ENCODE measurements at places on chromosomes 13 and 19.

DNA sequence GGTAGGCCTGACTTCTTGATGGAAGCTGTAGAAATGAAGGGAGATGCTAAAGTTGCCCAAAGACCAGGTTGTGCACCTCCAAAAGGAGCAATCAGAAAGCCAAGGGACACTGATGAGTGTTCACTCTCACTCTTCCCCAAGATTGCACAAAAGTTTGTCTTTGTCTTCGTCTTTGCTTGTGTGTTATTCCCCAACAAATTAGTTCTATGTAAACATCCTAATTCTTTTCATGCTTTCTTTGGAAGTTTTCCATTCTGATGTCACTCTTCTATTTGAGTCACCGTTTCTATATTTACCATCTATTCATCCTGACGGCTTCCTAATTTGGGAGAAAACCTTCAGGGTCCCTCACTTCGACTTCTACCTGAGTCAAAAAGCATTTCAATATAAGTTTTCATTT is 3.7 kb upstream of the TMEM272 start:
- peak; percentile 26 for DNase-seq

DNA sequence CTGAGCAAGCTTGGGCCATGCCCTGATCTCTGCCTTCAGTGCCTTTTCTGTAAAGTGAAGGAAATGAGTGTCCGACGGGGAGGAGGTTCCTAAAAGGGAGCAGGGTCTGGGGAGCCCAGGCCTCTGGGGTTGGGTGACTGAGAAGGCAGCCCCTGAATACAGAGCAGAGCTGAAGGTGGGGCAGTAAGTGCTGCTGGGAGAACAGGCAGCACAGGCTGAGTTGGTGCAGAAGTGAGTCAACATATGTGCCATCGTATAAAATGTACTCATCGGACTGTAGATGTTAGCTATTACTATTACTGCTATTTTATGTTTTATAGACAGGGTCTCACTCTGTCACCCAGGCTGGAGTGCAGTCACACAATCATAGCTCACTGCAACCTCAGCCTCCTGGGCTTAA is 1.0 kb upstream of the HAMP start:
- DNase-seq = no peak

DNA sequence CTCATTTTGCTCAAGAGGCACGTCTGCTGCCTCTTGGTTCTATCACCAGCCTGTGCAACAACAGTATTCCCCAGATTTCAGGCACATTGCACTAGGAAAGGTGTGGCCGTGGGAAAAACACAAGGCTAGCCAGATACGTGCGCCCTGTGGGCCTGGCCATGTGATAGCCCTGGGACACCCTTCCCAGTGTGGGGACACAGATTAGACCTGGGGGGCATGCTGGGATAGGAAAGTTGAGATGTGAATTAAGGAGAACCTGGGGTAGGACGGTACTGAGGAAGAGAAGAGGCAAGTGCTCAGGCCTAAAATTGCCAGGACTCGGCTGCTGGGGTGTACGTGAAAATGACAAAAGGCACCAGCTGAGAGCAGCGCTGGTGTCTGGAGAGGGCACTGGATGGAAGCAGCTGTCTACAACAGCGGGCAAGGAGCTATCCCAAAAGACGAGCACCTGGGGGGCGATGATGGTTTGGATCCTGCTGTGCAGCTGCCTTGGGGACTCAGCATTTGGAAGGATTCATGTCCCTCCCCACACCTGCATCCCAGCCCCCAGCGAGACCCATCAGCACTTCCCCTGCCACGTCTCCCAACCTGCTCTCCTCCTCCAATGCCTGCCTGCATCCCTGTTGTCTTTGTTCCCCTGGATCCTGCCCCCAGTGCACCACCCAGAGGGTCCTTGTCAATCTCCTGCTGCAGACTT is 54.3 kb downstream of the GGACT start:
- DNase-seq = no peak

- peak; percentile 74 for DNase-seq
Observed at GRCh38 chr13:97976610-97977521, 23.4 kb downstream of the IPO5 start.

GRCh38 chr19:17220207-17220758 is 5.1 kb downstream of the USE1 start:
- peak; percentile 69 for DNase-seq

GRCh38 chr13:48443442-48444208 is 30.7 kb upstream of the LPAR6 start:
- DNase-seq = no peak

GRCh38 chr13:42334329-42334706 is 62.4 kb downstream of the AKAP11 start:
- DNase-seq = no peak

GRCh38 chr19:3194106-3195087 is 8.7 kb downstream of the NCLN start:
- DNase-seq = no peak

DNA sequence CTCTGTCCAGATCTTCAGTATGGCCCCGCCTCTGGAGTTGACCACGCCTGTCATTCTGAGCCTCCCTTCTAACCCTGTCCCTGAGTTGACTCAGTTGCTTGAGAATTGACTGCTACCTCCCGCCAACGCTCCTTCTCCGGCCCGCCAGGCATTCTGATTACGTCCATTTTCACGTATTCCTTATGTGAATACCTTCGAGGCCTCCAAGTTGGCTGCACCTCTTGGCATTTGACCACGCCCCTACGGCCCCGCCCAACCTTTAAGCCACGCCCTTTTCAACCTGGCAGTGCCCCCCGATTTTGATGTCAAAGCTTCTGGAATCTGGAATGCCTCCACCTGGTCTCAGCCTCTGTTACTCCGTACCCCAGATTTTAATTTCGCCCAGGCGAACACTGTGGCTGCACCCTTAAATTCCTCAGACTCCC is 1.7 kb upstream of the EML2 start:
- DNase-seq = no peak

DNA sequence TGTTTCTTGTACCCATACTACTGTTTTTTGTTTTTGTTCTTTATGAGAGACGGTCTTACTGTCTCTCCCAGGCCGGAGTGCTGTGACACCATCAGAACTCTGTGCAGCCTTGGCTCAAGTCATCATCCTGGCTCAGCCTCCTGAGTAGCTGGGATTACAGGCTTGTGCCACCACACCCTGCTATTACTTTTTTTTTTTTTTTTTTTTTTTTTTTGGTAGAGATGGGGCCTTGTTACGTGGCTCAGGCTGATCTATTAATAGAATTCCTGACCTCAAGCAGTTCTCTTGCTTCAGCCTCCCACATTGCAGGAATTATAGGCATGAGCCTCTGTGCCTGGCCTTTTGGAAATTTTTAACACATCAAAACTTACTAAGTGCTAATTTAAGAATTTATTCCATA is 2.9 kb upstream of the ZNF304 start:
- DNase-seq = peak; percentile 29

DNA sequence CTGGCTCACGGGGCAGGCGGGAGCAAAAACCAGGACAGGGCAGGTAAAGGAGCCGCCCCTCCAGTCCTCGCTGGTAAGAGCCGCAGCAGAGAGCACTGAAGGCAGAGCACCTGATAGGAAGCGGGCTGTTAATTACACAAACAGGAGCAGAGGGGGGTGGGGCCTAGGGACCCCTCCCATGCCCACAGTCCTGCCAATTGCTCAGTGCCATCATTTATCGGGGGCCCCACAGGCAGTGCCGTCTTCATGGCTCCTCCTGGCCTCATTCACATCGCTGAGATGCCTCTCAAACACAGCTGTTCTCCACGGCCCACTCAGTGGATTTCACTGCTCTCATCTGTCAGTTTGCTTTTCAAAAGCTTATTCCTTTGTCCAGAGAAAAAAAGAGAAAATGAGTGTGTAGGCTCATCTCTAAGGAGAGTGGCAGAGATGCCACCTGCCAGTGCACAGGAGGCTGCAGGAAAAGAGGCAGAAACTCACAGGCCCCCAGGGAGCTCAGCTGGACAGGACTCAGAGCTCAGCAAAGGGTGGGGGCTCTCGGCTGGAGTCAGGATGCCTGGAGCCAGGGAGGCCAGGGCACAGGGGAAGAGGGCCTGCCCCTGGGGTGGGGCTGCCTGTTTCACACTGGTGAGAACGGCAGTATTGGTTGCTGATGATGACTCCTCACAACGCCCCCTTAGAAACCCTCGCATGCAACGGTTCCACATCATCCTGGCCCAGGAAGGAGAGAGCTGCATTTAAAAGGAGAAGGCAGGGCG is 174.6 kb downstream of the COL4A1 start:
- no peak for DNase-seq

DNA sequence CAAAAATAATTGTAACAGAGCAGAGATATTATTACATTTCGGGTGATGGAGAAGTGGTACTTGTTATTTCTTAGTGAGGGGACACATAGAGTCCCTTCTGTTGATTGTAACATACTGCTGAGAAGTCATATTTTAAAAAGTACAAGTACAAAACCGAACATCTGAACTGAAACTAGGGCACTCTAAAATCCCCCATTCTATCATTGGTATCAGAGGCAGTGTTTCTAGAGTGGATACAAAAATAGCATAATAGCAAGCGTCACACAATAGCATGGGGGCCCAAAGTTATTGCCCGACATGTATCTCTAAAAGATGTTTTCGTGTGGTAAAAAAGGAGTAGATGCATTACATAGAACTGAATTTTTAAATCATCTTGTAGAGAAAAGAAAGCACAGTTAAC is 502.1 kb upstream of the SLC10A2 start:
- DNase-seq = no peak

DNA sequence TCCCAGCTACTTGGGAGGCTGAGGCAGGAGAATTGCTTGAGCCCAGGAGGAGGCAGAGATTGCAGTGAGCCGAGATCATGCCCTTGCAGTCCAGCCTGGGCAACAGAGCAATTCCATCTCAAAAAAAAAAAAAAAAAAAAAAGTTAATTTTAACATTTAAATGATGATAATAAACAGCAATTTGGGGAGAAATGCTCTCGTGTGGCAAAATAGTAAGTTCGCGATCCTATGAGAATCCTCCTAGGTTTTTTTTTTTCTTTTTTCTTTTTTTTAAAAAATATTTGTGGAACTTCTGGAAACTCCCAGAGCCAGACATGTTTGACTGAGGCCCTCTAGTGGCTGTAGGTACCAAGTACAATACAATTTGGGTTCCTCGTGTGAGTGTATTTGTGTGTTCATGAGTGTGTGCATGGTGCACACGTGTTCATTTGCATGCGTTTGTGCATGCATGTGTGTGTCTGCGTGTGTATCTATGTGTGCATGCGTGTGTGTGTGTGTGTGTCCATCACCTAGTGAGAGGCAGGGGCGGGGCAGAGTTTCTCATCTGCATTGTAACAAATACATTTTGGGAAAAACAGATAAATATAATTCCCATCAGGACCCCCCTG is 31.2 kb downstream of the TMPRSS9 start:
- peak; percentile 78 for DNase-seq

DNA sequence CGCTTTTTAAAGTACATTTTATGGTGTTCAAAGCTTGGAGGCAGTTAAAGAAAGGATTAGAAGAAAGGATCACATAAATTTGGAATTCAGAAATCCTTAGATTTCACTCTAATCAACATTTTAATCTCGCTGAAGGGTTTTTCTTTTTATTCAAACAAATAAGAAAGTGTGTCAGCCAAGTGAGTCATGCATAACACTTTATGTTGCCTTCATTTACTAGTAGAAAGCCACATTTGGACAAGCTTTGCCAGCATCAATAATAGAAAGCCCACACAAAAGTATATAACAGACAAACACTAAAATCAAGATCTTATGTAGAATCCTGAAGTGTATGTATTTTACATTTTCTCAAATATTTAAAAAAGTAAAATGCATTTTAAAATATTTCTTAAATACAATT is 154.9 kb upstream of the TRPC4 start:
- no peak for DNase-seq

DNA sequence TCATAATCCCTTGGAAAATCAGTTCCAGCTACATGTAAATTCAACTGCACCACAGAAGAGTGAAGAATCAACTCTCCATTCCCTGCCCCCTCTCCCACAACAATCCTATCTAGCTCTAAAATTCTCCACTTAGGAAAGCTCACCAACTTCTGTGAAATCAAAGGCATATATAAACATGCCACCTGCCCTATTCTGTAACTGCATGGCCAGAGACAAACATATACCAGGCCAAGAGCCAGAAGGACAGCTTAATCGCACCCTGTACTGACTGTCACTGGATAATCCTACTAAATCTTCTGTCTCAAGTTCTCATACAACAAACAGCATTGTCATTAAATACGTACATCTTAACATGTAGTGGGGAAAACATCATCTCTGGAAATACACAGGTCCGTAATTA is 58.2 kb upstream of the EEF1AKMT1 start:
- DNase-seq = no peak

- peak; percentile 84 for DNase-seq
Observed at GRCh38 chr13:21673789-21674489, 3.1 kb downstream of the FGF9 start.

DNA sequence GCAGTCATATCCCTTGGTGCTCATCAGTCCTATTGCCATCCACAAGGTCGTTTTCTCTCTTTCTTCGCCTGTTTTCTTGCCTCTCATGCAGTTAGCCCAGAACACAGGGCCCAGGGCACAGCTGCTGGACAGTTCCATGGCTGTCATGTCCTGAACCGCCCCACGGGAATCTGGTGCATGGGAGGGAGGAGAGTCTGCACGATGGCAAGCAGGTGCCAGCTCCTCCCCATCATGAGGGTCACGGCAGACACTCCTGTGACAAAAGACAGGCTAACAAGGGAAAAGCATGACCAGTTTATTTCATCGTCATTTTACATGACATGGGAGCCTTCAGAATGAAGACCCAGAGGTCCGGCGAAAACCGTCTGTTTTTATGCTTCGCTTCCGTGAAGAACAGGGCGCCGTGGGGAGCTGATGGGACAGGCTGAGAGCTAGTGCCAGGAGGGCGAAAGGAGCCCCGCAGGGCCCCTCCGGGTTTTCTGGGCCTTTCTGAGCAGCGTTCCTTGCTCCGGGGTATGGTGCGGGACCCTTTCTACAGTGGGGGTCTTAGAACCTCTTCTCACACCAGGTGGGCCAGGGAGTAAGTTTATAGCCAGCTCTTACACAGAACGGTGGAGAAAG is 135.7 kb downstream of the STK24 start:
- no peak for DNase-seq

DNA sequence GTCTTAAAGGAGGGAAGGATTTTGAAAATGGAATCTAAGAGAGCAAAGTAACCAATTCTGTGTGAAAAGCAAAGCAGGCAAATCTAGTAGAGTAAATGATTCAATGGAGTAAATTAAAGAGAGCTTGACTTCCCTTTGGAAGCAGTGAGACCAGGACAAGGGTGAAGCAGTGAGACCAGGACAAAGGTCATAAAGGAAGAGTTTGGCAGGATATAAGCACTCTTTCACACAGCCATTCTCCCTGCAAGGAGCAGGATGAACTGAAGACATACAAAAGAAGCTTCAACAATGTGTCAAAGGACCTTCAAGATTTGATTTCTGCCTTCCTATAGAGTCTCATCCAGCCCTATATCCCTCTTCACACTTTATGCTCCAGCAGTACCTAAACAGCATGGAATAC is 123.8 kb downstream of the ENOX1 start:
- DNase-seq = no peak

Data from AG08396 (cell line).